ENCODE measurements at places on chromosomes 4 and X. TPM values are rescaled to one million over a fixed set of nuclear protein-coding genes. Genes with fewer than 3 reads are reported as not detected.

The GBA3 gene
- not detected for total RNA-seq

The COL4A5 gene
- 13.5 TPM for total RNA-seq

The POU4F2 gene
- not detected for total RNA-seq

The SMARCAD1 gene
- 13.7 TPM for total RNA-seq

The MAGEB3 gene
- total RNA-seq, result not detected

The ESX1 gene
- total RNA-seq, result not detected

The MED28 gene
- total RNA-seq, result 29.3 TPM

The CENPVL1 gene
- total RNA-seq, result not detected

The GUCY1B1 gene
- 0.27 TPM for total RNA-seq

The STOX2 gene
- total RNA-seq, result 2.1 TPM

The SNCA gene
- 0.14 TPM for total RNA-seq

The ADRA2C gene
- 11.7 TPM for total RNA-seq

Data from A549 treated with CpdA at 1 μM for 4 hours (cell line).